ENCODE measurements at places on chromosomes 2 and 18.

DNA sequence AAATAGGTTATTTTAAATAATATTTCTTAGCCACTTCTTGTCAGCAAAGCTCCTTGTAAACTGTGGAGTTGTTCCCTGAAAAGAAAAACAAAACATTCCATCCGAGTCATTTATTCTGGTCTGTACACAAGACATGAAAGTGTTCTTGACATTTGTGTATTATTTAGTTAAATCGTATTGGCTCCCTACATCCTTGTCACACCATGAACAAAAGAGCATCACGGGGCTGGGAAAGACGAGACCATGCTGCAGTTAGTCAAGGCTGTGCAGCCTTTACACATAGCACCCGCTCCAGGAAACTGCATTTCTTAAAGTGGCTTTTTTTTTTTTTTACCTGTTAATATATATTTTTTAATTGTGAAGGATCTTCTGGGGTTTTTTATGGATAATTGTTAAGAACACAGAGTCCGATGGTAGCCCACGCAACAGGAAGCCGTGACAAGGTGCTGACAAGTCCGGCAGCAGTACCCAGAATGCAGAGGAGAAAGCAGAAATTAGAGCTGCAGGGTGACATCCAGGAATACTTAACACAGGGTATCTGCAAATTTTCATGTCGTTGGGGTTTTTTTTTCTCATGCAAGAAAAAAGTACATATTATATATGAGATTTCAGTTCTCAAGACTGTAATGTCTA lies 588.4 kb downstream of the ARHGAP15 start:
- DNase-seq = no peak

GRCh38 chr2:231785822-231786176 lies 446 bp upstream of the COPS7B start:
- no peak for DNase-seq

DNA sequence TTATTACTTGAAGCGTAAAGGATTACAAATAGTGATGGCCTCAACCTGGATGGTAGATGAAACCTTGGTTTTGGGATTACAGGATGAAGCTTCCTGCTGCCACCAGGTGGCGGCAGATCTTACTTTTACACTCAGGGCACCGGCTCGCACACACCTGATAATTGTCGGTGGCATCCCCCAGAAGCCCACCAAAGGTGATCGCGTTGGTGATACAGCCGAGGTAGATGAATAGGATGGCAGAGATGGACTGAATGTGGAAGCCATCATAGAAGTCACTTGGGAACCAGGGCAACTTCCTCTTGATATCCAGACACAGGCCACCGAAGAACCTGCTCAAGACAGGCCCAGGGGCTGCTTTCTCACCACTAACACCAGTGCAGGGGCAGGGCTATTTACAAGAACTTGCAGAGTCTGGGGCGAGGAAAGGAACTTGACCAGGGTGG lies 51.8 kb downstream of the MTHFD2 start:
- DNase-seq = no peak

GRCh38 chr18:56489893-56490292 lies 148.5 kb downstream of the TXNL1 start:
- DNase-seq = no peak
